Lower lobe of right lung (tissue), 2 donors: ENCODE measurements at places on chromosomes 2 and 18.

GRCh38 chr2:45591073-45591472 is 20.0 kb downstream of the SRBD1 start:
- DNase-seq, result no peak

DNA sequence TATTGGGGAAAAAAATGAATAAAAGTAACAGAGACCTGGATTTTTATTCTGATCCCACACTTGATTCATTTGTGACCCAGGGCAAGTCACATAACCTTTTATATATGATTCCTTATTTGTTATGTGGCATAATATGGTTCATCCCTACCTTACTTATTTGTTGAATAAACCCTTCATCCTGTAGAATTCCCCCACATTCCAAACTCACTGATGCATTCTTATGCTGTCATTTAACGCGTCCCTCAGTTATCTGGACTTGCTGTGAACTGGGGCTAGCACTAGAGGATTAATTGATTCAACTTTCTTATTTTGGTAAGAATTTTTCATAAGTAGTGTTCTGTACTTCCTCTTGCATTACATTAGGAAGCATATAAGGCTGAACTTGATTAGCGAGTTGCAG is 384.7 kb upstream of the RAB12 start:
- no peak for DNase-seq

DNA sequence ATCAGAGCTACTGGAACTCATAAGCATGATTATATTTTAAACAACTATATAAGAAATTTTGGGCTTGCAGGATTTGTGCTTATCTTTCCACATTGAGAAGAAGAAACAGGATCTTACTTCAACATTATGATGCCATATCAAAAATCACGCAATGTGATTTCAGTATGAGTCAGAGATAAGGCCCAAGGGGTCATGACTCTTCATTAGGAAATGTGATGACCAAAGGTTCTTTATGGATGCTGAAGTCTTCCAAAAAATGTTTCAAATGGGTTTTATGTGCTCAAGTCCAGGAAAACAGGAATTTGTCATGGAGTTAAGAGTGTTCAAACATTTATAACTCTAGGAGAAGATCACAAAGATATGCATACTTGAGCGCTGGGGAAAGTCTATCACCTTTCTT is 7.8 kb upstream of the SERPINB2 start:
- no peak for DNase-seq

- DNase-seq, result no peak
These were observed 189.7 kb upstream of the OSR1 start for GRCh38 chr2:19548116-19548515.

- DNase-seq, result no peak
These were observed 227.9 kb upstream of the SIX2 start for GRCh38 chr2:45237128-45237527.

DNA sequence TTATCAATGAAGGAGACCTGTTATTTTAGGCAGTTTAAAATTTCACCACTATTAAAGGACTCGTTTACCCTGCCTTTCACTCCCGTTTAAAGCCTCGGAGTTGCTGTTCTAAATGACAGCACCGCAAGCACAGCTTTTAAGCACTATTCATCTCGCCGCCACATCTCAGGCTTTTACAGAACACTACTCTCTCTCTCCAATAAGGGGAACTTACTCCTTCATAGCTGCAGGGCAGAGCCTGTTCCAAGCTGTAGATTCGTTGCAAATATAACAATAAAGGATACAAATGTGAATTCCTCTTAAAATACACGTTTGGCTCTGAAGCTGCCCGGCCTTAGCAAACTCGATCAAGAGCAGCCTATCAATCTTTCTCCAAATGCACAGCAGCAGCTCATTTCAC is 271.8 kb downstream of the ZNF521 start:
- no peak for DNase-seq

GRCh38 chr2:208112969-208113368 is 11.4 kb downstream of the CRYGD start:
- DNase-seq, result no peak

GRCh38 chr18:55878224-55878623 is 290.2 kb upstream of the TCF4 start:
- no peak for DNase-seq

DNA sequence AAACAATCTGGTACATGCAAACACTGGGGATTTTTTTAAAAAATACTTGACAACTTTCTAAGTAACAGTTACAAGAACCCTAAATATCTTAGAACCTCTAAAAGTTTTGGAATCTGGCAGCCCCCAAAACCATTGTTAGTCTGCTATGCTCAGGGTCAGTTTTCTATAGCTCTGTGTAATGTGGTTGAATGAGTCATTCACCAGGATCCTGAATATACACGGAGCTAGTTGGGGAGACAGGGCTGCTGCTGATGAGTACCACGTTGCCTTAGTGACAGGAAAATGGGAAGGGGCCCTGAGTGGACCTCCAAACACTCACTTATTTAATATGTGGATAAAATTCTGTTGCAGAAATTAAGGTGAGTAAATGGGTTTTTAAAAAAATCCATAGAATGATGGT is 36.9 kb upstream of the TANC1 start:
- DNase-seq, result no peak

- DNase-seq, result no peak
These were observed 26.7 kb downstream of the PTPN2 start for GRCh38 chr18:12857215-12857905.

GRCh38 chr18:8052237-8052701 is 485.2 kb downstream of the PTPRM start:
- no peak for DNase-seq

GRCh38 chr2:41741951-41742595 is 305.7 kb upstream of the PKDCC start:
- DNase-seq, result no peak

- no peak for DNase-seq
These were observed 181.3 kb downstream of the IKZF2 start for GRCh38 chr2:212970132-212970531.

- no peak for DNase-seq
These were observed 79.4 kb downstream of the SLC4A3 start for GRCh38 chr2:219706823-219707281.

- no peak for DNase-seq
These were observed 313.6 kb upstream of the MC4R start for GRCh38 chr18:60686142-60686541.

- DNase-seq, result peak; percentile 98
These were observed 574 bp upstream of the NCL start for GRCh38 chr2:231464576-231465540.

DNA sequence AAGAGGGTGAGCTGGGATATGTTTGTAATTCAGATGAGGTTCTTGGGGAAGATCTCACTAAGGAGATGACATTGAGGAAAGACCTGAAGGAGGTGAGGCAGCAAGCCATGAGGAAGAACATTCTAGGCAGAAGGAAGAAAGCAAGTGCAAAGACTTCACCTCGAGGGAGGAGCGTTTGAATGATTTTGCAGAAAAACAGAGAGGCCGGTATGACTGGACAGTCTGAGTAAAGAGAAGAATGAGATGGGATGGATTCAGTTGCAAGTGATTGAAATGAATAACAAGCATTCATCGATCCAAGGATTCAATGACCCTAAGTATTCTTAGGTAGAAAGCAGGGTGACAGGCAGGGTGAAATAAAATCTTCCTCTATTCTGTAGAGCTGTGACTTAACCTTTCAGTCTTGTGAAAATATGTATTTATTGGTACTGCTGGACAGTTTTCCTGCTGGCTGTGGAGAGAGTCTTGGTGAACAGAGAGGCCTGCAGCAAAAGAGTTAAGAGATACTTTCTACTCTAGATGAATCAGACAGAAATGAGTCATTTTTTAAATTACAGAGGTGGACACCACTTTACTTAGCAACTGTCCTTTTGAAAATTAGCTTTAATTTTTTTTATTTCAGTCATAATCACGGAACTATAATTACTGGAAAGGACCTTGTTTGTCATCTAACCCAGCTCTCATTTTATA is 278.4 kb downstream of the LRRTM1 start:
- no peak for DNase-seq

- no peak for DNase-seq
These were observed 8.5 kb downstream of the STAM2 start for GRCh38 chr2:152167065-152167464.

- DNase-seq, result no peak
These were observed 80.0 kb downstream of the RHBDD1 start for GRCh38 chr2:226915846-226916360.

GRCh38 chr2:146239392-146240135 is 1605.3 kb upstream of the ACVR2A start:
- no peak for DNase-seq

- no peak for DNase-seq
These were observed 177.1 kb downstream of the RNF144A start for GRCh38 chr2:7094231-7094741.

DNA sequence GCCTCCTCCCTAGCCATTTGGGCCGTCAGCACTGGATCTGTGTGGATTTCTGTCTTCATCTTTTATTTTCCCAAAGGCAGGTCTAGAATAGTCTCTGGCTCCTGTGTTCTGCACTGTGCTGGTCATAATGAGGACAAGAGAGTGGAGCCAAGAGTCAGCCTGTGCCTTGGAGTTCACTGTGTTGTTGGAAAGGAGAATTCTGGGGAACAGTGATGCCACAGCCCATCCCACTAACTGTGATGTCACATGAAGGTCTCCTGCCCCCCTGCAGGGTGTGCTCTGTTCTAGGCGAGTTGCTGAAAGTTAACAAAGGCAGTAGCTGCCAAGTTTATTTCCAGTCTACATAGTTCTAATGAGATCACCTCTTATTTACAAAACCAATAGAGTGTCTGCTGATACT is 248.5 kb downstream of the TPGS2 start:
- DNase-seq, result no peak

GRCh38 chr2:231393149-231394131 is 2.1 kb upstream of the B3GNT7 start:
- DNase-seq, result no peak

DNA sequence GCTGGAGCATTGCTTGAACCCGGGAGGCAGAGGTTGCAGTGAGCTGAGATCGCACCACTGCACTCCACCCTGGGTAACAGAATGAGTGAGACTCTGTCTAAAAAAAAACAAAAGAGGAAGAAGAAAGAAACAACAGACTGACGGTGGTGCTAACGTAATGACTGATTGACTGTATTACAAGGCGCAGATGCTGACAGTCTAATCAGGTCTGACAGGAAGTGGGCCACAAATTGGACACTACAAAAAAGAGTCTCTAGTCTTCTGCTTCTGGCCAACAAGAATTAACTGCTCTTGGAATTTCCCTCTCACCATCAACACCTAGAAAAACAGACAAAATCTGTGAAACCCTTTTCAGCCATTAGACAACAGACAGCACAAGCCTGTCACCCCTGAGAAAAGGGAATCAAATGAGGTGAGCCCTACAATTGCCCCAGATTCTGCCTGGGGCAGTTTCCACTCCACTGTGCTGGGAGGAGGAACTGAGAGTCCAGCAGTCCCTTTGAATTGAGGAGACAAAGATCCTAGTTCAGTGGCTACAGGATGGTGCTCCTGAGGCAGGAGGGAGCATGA is 43.3 kb downstream of the SNED1 start:
- no peak for DNase-seq

GRCh38 chr18:63004466-63005089 is 289.2 kb downstream of the PHLPP1 start:
- DNase-seq, result no peak

- no peak for DNase-seq
These were observed 160.1 kb downstream of the ALK start for GRCh38 chr2:29761278-29761677.

DNA sequence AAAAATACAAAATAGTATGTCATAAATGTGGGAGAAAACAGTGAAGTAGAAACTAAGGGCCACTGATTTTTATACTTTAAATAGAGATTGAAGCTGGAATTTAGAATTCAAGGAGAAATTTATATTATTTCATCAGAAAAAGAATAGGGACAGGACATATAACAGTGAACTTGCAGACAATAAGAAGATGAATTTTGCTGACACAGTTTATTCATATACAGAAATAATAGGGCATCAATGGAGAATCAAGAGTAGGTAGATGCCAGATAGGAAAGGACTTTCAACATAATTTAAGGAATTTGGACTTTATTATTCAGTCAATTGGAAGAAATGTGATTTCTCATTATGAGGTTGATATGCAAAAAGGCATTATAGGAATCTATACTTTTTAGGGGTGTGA is 118.9 kb upstream of the HNMT start:
- DNase-seq, result no peak

DNA sequence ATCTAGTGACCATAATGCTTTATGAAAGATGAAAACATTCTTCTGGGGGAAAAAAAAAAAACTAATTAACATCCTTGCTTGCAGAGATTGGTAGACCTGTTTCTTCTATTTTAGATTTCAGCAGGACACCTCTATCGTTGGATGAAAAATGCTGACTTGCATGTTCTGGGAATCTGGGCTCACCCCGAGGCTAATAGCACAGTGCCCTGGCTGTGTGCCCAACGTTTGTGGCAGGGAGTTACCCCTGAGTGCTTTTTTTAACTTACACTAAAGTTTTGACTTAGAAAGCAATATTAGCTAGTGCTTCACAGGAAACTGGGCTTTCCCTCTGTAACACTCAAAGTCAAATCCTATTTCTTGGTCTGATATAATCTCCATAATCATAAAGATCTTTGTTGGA is 233.2 kb downstream of the SLC8A1 start:
- no peak for DNase-seq

GRCh38 chr2:40113272-40113968 is 334.4 kb upstream of the THUMPD2 start:
- DNase-seq, result no peak

DNA sequence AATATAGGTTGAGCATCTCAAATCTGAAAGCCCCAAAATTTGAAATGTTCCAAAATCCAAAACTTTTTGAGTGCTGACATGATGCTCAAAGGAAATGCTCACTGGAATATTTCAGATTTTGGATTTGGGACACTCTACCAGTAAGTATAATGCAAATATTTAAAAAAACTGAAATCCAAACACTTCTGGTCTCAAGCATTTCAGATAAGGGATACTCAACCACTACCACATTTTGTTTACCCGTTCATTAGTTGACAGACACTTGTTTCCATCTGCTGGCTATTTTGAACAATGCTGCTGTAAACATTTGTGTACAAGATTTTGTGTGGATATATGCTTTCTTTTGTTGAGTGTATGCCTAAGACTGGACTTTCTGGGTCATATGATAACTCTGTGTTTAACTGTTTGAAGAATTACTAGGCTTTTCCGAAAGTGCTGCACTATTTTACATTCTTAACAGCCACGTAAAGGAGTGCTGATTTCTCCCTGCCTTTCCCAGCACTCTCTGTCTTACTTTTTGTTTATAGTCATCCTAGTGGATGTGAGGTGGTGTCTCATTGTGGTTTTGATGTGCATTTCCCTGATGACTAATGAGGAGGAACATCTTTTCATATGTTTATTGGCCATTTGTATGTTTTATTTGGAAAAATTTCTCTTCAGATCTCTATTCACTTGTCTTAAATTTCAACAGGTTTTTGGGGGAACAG is 19.5 kb upstream of the DCDC2C start:
- DNase-seq, result no peak

DNA sequence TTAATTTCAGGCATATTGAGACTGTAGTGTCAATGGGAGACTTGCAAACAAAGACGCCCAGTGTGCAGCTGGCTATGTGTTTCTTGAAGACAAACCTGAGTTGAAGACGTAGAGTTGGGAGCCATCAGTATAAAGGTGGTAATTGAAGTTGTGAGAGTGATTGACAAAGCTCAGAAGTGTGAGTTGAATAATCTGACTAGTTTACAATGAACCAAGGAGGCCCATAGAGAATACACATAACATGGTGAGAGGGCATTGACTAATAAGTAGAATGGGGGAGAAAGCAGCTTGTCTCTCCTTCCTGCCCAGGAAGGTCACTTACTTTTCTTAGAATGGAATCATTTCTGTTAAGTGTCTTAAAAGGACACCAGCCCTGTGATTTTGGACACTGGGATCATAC is 14.1 kb downstream of the SP110 start:
- no peak for DNase-seq

- no peak for DNase-seq
These were observed 106.2 kb upstream of the RNF152 start for GRCh38 chr18:61998957-61999356.
